NK-92 treated with Interleukin-12 subunit alpha and Interleukin-12 subunit beta, amount 100 ng/mL, for 24 hours (cell line): ENCODE measurements at places on chromosomes 7 and 10.

- no peak for DNase-seq
Measured at GRCh38 chr7:71144963-71145362, 13.0 kb downstream of the GALNT17 start.

DNA sequence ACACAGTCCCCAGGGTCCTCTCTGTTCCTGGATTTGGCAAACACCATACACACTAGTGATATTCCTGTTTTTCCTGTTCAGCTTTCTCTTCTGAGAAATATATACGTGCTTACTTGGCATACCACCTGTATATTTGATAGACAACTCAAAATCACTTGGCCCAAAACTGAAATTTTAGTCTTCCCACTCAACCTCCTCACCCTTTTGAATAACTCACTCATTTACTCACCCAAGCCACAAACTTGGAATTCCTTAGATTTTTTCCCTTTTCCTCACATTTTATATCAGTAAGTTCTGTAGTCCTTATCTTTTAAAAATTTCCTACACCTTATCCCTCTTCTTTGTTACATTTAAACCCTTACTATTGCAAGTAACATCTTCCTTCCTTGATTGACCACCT, 143.4 kb downstream of the PPP1R3A start:
- no peak for DNase-seq

- DNase-seq: no peak
Measured at GRCh38 chr10:45308707-45309106, 6.7 kb downstream of the OR13A1 start.

GRCh38 chr10:86500846-86501245, 20.7 kb downstream of the WAPL start:
- no peak for DNase-seq

GRCh38 chr10:44476409-44477045, 91.6 kb upstream of the CXCL12 start:
- no peak for DNase-seq

DNA sequence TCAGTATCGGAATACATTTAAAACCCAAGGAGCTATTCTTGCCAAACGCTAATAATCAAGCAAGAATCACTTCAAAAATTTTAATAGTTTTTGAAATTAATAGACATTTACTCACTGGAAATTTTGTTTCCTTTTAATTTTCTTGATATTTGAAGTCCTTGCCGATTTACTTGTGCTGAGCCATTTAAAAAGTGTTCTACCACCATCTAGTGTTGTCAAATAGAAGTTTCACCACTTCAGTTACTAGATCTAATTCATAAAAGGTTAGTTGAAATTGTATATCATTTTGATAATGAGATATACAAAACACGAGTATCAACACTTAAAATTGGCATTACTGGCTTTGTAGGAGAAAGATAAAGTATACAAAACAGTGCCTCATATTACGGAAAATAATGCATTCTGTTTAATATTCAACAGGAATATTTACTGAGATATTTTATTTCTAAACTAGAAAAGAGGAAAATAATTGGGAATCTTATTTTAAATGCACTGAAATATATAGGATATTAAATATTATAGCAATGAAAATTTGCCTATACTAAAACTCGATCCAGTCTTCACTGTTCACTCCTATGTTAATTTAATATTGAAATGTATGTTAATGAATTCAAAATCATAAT, 664.8 kb upstream of the SEMA3D start:
- no peak for DNase-seq

- no peak for DNase-seq
Measured at GRCh38 chr10:34716958-34717357, 98.1 kb downstream of the PARD3 start.
